Hematopoietic multipotent progenitor cell treated with erythropoietin and hydrocortisone succinate and interleukin-3 and kit ligand, for 15 days (in vitro differentiated cells): ENCODE measurements at places on chromosomes 7 and 10.

DNA sequence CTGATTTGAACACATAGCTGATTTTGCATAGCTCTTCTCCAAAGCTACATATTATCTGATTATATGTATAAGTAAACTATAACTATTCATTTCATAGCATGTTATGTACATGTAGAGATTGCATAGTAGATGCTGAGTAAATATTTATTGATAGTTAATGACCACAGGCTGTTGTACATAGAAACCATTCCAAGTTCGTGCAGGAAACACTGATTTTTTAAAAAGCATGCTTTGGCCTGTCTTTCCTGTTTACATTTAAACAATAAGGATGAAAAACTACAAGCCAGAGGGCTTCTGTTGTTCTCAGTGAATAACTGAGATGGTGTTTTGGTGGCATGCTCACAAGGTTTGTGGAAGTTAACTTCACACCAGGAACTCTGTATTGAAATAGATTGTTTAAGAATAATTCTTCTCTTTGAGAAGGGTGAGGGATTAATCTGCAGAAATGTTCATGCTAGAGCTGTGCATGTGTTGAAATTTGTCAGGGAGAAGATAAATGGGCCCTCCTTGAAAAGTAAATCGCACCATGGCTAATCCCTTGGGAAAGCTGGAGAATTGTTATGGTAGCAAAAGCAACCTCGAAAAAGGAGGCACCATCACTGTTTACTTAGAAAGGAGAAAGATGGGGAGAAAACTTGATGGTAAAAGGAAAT is 120.2 kb upstream of the SP8 start:
- DNase-seq: no peak

DNA sequence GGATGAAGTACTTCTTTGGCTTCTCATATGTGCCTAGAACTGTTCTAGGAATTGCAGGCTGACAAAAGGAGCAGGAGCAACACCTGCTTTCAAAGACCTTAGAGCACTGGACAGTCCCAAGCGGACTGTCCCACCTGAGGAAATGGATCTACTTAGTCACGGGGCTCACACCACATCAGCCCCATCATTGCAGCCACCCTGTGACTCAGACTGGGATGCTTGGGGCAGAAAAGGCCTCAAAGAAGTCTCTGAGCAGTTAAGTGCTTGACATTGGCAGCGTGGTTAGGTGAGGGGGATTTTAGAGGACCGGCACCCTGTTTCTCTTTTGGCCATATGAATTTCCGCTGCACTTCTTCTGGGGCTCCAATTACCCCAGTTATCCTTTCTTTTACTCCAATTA is 256.6 kb downstream of the USP6NL start:
- DNase-seq: no peak

GRCh38 chr7:72281308-72281707 is 130.8 kb downstream of the CALN1 start:
- no peak for DNase-seq

DNA sequence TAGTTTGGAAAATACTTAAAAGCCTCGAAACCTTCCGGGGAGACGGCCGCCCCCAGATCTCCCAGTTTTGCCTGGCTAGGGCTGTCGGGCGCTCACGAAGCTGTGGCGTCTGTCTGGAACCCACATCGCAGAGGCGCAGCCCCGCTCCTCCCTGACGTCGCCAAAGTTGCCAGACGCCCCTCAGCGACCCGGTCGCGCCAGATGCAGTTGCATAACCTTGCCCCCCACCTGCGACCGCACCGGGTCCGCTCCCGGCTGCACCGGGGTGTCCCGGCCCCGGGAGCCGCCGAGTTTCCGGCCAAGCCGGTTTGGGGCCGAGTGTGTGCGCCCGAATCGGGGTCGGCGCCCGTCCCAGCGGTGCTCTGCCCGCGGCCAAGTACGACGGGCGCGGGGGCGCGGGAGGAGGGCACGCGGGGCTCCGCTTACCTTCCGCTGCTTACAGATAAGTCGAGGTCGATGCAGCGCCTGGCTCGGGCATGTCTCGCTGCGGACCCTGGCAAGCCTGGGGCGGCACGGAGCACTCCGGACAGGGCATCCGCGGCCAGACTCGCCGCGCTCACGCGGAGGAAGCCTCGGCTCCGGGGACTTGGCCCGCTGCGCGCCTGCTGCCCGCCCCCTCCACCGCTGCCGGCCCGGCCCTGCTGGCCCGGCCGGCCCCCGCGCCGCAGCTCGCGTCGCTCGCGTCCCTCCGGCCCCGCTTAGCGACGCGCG is 665 bp downstream of the INSYN2A start:
- no peak for DNase-seq

DNA sequence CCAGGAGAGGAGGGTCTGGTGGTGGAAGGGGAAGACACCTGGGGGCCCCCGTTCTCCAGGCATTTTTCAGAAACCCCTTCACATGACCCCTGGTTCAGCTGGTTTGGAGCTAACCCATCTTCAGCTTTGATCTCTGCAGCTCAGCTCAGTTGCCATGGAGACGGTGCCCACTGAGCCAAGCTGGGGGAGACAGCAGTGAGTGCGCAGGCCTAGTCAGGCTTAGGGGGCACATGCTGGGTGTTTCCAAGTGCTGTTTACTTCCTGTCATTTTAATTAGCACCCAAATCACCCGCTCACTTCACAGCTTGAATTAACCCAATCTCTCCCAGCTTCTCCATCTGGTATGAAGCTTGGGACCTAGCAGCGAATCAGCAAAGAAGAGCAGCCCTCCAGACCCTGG is 9.0 kb downstream of the SPOCK2 start:
- no peak for DNase-seq

GRCh38 chr7:20190560-20191390 is 26.4 kb downstream of the MACC1 start:
- DNase-seq: no peak

GRCh38 chr7:99424932-99425730 is 13.5 kb downstream of the PTCD1 start:
- no peak for DNase-seq

- DNase-seq: no peak
These were observed 452 bp downstream of the SEMA3C start for GRCh38 chr7:80918399-80918798.

GRCh38 chr10:65701168-65701776 is 1224.6 kb upstream of the LRRTM3 start:
- DNase-seq: no peak

GRCh38 chr7:155109121-155109520 is 39.0 kb downstream of the HTR5A start:
- DNase-seq: no peak

DNA sequence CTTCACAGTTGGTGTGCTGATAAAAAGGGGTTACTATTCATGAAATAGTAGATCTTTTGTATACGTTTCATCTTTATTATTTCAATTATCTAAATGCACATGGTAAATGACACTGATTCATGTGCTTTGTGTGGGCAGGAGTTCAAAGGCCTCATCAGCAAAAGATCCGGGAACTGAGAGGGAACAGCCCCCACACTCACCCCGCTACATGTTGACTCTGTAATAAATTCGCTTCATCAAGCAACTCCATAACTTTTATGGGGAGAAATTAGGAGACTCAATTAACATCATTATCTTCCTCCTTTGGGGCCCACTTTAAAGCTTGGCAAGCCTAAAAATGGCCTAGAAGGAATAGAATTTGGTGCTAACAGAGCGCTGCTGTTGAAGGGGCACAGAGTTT is 250.7 kb upstream of the BMPER start:
- no peak for DNase-seq

GRCh38 chr10:36109399-36110023 is 467.4 kb upstream of the FZD8 start:
- no peak for DNase-seq

DNA sequence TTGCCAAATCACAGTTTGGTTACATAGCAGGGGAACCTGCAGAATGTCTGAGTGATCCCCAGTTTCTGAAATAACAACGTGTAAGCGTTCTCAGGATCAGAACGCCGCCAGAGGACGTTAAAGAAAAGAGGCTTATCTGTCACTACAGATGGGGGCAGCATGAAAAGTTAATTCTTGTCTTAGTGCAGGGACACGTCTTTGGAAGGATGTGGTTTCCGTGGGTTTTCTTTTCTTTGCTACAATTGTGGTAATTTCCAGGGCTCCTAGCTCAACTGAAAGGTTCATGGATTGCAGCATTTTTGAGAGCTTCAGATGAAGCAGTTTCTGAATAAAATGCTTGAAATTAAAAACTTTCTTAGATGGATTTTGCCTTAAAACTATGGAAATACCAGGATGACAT is 106.6 kb downstream of the PRKCQ start:
- DNase-seq: peak; percentile 75

DNA sequence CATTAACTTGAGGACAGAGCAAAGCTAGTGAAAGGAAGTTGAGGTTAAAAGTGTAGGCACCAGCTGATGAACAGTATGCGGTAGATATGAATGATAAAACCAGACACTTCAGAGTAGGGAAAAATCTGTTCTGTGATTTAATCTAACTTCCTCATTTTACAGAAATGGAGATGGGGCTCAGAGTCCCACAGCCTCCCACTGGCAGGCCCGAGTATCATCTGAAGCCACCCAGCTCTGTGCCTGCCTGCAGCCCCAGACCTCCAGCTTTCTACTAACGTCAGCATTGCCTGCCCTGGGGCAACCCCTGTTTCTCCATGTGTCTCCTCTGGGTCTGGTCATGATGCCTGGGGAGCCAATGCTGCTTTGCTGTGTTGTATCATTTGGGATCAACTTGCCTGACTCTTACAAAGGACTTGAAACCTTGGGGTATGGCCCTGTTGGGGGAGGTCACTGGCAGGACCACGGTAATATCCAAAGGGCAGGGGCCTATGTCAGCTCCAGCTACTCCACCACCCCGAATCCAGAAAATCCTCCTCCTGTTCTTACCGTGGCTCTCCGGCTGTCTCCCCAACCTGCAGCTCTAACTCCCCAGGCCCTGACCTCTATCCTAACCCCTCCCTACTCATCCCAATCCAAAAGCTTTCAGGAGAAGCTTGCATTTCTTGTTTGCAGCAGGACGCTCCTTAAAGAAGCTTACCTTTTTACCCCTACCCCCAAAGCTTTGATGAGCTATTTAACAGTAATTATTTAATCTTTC is 56.2 kb upstream of the NPY start:
- no peak for DNase-seq

GRCh38 chr10:97376413-97376812 is 24.7 kb downstream of the RRP12 start:
- DNase-seq: no peak

- DNase-seq: no peak
These were observed 14.2 kb upstream of the ACTA2 start for GRCh38 chr10:88966797-88967196.

DNA sequence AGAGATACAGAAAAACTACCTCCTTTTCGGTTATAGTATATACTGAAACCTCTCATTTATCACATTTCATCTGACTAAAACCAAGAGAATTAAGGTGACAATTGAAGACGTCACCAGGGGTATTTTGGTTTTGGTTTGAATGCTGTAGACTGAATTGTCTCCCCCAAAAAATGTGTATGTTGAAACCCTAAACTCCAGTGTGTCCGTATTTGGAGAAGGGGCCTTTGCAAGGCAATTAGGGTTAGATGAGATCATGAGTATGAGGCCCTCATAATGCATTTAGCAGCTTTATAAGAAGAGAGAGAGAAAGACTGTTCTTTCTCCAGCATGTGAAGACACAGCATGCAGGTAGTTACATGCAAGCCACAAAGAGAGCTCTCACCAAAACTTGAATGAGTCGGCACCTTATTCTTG is 59.5 kb downstream of the CACNA2D1 start:
- no peak for DNase-seq

- DNase-seq: no peak
These were observed 1.8 kb downstream of the SNX8 start for GRCh38 chr7:2312267-2312929.

GRCh38 chr7:16785846-16786245 is 19.0 kb downstream of the AGR2 start:
- DNase-seq: no peak

DNA sequence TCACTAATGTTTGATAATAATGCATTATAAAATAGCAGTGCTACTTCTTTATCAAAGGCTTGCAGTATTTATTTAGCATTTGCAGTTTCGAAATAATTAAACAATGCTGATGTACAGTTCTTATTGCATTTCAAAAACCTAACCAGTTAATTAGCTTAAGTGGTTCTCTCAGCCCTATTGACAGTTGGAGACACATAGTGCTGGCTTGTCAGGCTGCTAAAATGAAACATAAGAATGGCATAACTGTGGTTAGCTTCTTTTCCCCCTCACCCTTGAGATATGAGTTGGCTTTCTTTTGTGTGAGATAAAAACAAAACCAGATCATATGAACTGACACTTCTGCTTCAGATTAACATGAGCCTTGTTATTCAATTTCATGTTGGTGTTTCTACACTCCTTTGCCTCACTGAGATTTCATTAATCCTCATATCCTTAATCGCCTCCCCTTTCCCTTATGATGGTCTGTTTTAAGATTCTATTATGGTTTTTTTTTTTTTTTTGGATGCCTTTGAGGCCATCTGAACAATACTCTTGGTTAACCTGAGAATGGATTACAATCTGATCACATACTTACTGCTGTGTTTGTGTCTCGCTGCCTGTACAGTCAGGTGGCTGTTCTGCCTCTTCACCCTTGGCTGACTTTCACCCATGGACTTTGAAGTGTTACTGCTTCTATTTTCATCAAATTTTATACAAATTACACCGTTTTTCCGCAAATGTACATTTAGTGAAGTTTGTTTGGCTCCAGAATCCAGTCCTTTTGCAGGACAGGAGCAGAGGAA is 108.0 kb downstream of the SDK1 start:
- no peak for DNase-seq

DNA sequence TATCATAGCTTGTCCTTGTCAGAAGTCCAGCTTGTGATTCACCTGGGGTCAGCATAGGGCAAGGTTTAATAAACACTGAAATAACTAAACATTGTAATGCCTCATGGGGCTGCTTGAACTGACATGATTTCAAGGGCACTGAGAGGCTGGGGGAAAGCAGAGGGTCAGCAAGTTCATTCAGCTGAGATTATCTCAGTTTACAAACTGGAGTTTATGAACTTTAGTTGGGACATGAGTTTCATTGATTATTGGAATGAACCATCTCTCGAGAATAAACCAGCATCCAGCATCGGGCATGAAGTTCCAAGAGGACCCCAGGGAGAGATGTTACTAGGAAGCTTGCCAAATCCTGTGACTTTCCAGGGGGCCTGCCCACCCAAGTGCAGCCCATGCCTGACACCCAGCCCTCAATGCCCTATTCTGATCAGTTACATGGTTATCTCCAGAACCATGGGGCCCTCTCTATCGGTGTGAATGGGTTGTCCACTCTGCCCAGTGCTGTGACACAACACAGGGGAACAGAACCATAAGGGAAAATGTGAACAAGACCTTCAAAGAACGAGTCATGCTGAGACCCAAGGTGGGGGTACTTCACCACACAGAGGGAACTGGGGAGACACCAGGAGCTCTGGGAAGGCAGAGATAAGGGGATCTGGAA is 7.9 kb upstream of the CYP3A7 start:
- DNase-seq: no peak

- no peak for DNase-seq
These were observed 147.1 kb downstream of the RNF216 start for GRCh38 chr7:5634107-5634950.

- no peak for DNase-seq
These were observed 319 bp upstream of the STX1A start for GRCh38 chr7:73719806-73720169.
